Urothelium cell line (cell line): ENCODE measurements at places on chromosomes 16 and 17.

DNA sequence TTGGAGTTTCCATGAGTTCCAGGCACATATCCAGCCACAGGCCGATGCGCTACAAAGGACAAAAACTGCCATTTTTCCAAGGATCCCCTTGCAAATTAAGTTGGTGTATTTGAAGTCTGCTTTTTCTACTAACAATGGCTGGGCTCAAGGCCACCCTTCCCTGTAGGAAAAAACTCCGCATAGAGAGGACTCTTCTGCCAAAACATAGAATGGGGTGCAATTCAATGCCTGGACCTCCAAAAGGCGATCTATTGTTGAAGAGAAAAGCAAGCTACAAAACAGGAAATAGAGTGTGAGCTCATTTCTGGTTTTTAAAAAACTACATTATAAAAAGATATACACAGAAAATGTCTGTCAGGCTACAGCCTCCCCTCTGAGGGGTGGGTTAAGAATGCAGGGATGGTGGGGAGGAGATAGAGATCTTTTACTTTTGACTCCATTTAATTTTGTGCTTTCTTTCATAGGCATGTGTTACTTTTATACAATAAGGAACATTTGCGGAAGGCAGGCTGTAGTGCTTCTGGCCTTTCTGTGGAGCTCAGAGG is 22.9 kb upstream of the PRSS54 start:
- no peak for DNase-seq

GRCh38 chr17:38533866-38534497 is 71.8 kb downstream of the SRCIN1 start:
- DNase-seq = no peak

GRCh38 chr16:17258848-17259713 is 211.7 kb downstream of the XYLT1 start:
- no peak for DNase-seq

GRCh38 chr17:78759203-78759968 is 22.7 kb downstream of the CYTH1 start:
- DNase-seq = no peak

DNA sequence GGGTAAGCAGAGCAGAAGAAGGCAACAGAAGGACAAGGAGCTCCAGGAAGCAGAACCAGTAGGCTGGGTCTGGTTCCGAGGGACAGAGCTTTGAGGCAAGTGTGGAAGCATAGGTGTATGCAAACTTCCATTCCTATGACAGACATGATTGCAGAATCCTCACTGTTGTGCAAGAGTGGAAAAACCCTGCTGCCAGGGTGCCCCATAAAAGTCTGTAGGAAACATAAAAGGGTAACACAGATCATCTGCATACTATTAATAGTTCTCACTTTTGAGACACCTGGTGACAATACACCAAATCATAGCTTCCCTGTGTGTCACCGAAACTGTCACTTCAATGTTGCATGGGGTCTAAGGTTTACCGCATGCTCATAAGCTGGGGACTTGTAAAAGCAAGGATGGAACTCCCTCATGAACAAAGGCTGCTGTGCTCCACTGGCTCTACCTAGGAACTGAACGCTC is 39.7 kb downstream of the ARHGAP17 start:
- DNase-seq = no peak

DNA sequence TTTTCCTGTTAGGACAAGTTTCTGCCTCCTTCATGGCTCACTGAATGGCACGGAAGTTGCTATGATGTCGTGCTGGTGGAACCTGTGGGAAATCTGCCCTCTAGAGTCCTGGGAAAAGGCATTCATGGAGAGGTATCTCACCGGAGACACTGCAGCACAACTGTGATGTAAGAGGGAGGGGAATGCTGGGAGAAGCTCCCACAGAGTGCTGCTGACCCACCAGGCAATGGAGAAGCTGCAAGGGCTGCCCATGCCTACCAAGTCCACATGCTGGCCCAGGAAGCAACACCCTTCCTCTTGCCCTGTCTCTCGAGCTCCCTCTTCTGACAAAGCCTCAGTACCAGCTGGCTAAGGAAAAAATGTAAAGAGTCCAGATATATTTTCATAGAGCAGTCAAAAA is 45.2 kb upstream of the SLC5A11 start:
- peak; percentile 5 for DNase-seq

GRCh38 chr16:47499700-47500264 is 38.7 kb downstream of the PHKB start:
- DNase-seq = no peak

DNA sequence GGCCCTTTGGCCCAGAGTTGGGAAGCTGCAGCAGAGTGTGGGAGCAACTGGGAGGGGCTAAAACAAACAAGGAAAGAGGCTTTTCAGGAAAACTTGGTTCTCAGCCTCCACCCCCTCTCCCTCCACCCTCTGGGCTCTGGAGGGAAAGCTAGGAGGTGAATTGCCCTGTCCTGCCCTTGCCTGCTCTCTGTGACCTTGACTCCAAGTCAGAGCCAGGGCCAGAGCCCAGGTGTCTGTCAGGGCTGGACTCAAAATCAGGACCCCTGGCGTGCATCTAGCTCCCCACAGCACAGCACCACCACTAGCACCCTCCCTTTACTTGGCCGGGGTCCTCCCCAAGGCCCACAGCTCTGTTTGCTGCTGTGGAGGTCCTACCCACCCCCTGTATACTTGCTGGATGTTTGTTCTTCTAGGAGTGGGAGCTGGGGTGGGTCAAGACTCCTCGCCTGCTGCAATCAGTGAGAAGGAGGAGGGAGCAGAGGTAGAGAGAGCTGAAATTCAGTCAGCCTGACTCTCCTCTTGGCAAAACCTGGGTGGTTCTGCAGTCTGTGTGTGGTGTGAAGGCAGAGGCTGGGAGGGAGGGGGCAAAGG is 2.8 kb upstream of the NR1D1 start:
- DNase-seq = no peak

DNA sequence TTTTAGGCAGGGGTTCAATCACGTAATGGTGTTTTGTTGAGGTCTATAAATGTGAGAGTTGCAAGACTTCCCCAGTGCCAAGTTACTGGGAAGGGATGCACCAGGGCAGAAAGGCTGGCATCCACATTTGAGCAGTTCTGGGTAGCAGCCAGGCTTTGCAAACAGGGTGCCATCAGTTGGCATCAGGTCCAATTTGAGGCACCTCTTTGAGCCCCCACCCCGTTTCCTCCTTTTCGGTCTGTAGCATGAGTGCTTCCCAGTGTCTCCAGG is 142.6 kb upstream of the CACNG5 start:
- no peak for DNase-seq

- DNase-seq = no peak
Measured at GRCh38 chr17:73641826-73642600, 2.2 kb downstream of the SDK2 start.

GRCh38 chr17:83064021-83064731 is 15.2 kb upstream of the METRNL start:
- no peak for DNase-seq

- peak; percentile 33 for DNase-seq
Measured at GRCh38 chr17:35345926-35346771, 27.3 kb downstream of the SLFN11 start.

DNA sequence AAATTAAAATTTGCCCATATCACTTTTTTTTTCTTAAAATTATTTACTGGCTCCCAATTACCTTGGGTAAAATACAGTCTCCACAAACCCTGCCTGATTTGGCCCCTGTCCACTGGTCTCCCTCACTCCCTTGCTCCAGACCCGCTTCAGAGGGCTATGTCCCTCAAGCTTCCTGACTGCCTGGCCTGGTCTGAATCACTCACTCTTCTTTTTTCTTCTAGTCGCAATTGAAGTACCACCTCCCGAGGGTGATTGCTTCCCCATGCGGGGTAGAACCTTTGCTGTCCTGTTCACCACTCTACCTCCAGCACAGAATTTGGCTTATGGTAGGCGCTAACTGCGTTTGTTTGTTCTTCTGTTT is 598 bp upstream of the PGAP3 start:
- DNase-seq = no peak

DNA sequence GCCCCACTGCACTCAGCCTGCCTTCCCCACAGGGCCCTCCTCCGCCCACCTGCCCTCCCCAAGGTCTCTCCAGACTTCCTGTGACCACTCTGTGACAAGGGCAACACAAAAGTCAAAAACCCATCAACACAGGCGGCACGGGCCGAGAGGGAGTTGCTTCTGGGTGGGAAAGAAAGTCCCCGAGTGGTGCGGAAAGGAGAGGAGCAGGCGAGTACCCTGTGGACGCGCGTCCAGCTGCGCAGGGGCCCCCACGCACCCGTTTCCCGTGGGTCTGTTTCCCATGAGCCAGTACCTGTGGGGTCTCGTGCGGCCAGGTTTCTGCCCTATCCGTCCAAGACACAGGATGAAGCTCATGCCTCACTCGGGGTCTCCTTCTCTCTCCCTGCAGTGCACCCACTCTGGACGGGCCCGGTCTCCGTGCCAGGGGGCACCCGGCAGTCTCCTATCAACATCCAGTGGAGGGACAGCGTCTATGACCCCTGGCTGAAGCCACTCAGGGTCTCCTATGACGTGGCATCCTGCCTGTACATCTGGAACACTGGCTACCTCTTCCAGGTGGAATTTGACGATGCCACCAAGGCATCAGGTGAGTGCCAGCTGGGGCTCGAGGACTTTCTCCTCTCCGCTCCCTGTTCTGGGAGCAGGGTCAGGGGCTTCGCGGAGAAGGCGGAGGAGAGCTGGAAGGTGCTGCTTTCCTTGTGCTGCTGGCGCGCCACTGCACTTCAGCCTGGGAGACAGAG is 12.2 kb downstream of the CD2BP2 start:
- DNase-seq = no peak

- no peak for DNase-seq
Measured at GRCh38 chr17:45646288-45646988, 137.7 kb upstream of the CRHR1 start.

GRCh38 chr17:79629548-79630049 is 18.7 kb upstream of the RBFOX3 start:
- DNase-seq = no peak

DNA sequence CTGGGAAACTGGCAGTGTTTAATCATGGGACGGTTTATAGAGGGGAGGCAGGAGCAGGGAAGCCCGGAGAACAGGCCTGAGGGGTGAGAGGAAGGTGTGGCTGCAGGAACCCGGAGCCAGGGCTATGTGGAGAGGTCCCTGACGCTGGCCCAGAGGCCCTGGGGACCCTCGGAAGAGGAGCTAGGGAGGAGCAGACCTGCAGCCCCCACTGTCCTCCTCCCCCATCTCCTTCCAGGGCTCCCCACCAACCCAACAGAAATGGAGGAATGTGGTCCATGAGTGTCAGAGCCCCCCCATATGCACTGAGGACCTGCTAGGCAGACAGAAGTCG is 20.3 kb downstream of the TMEM235 start:
- no peak for DNase-seq

- no peak for DNase-seq
Measured at GRCh38 chr16:48491517-48491916, 106.3 kb upstream of the SIAH1 start.

GRCh38 chr17:4858068-4858881 is 25.1 kb downstream of the MINK1 start:
- DNase-seq = peak; percentile 65

- no peak for DNase-seq
Measured at GRCh38 chr17:57707892-57708291, 37.2 kb downstream of the CCDC182 start.

DNA sequence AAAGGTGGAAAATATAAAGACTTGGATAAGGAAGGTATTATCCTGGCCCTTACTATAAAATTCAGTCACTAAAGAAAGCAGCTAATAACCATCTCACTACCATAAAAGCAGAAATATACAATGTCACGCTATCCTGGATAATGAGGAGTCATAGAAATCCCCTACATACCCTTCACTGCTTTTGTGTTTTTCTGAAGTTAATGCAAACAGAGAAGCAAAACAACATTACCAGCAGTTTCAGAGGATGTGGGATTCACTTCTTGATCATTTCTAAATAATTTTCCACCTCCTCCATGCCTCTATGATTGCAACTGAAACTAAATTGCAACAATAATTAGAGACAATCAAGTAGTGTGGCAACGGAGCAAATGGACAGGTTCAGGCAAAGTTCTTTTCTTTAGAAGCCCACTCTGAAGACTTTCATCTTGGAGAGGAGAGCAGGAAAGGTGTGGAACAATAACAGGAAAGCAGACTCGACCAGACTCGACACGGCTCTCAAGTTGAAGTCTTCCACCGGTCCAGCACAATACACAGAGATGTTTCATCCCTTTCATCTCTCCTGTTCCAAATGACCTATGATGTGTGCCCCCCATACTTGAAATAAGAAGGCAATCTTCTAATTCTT is 10.2 kb downstream of the CYTH1 start:
- no peak for DNase-seq
